ENCODE measurements at places on chromosomes 16 and 17.
A peak's percentile ranks its signal among the peaks of the same experiment; 100 is the strongest.

DNA sequence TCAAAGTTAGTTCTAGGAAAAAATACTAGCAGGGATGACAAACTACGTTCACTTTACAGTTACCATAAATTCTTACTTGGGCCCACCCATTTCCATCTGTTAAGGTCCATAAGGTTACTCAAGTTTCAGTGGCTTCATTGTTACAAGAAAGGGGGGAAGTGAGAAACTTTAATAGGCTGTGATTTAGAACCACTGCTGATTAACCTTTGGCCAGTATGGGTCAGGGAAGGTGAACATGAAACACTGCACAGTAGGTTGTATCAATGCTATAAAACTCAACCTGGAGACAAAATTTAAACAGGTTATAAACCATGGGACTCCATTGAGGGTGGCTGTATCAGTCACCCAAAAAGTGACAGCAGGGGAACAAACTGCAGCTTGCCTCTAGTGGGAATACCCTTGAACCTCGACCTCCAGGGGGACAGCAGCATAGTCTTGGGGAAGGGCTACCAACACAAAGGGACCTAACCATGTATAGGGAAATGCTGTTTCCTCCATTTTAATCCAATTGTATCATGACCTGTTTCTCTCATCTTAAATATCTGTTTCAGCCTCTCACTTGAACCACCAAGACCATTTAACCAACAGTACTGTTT, 10.4 kb downstream of the PTRH2 start:
- no peak for DNase-seq

DNA sequence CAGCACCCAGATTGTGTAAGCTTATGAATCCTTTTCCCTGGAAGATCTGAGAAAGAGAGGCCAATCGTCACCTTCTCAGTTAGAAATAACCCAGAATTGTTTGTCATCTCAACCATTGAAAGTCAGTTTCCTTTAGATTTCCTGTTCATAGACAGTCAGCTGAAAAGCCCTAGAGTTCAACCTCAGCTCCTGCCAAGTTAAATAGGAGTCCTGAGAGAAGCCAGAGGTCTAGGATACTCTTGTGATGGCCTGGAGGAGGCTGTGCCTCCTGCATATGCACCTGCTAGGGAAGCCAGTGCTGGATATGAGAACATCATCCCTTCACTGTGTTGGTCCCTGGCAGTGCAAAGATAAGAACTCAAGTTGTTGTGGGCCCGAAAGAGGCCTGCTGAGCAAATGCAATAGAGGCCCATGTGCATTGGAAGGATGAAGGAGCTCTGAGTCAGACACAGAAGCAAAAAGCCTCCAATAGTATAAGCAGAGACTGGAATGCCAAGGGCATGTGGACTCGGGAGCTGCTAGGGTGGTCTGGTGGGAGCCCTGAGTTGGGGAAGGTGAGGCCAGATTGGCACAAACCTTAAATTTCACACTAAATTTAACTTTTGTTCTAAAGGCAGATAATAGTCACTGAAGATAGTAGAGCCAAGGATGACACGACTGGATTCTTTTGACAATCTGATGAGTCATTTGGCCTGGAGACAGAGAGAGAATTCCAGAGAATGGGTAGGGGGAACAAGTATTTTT, 520.9 kb upstream of the CDH5 start:
- DNase-seq, result no peak

DNA sequence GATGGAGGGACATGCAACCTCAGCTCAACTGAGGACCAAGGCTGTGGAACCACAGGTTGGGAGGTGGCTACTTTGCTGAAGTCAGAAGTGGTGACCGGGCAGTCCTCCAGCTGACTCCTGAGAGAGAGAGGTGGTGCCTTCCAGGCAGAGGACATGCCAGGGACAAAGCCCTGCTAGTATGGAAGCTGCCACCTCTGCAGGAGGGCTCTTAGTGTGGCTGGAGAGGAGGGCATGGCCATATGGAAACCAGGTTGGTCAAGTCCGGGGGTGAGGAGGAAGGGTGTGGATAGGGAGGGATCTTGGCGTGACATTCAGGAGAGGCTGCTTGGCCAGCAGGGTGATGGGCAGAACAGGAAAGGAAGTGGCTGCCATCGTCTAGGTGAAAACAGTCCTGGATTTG, 5.7 kb downstream of the C16orf86 start:
- no peak for DNase-seq

GRCh38 chr17:67833134-67833533, 7.8 kb downstream of the BPTF start:
- DNase-seq, result no peak

- DNase-seq, result no peak
Measured at GRCh38 chr16:53839150-53839549, 135.2 kb downstream of the FTO start.

GRCh38 chr17:21211825-21212479, 2.0 kb downstream of the TMEM11 start:
- no peak for DNase-seq

- no peak for DNase-seq
Measured at GRCh38 chr16:70646260-70647241, at the start of gene IL34. TSS of gene IL34 (plus strand) at chr16:70646559. CDS start at chr16:70646948, 389 bp downstream.

GRCh38 chr16:85917012-85917411, 18.1 kb downstream of the IRF8 start:
- no peak for DNase-seq

- DNase-seq, result no peak
Measured at GRCh38 chr17:76709077-76709950, 1.5 kb downstream of the MXRA7 start.

DNA sequence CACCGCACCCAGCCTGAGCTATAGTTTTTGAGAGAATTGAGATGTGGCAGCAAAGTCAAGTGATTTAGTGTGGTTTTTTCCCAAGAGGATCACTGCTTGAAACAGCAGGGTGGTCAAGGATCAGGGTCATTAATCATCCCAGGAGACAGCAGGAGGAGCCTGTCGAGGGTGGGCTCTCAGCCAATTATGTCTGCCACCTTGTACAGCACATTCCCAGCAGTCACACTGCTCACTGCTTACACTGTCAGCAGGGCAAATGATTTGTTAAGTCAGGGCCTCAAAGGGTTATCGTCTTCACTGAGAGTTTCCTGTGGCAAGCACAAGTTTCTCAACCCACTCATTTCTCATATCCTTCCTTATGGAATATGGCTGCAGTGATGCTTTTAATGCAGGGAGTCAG, 13.2 kb downstream of the B3GNT9 start:
- no peak for DNase-seq

GRCh38 chr17:78133971-78134898, 3.7 kb downstream of the TMC8 start:
- peak; percentile 70 for DNase-seq

- DNase-seq, result no peak
Measured at GRCh38 chr16:68798398-68798797, 44.9 kb upstream of the TANGO6 start.

GRCh38 chr16:10039220-10040096, 142.8 kb downstream of the GRIN2A start:
- DNase-seq, result no peak

- DNase-seq, result no peak
Measured at GRCh38 chr17:38777641-38778250, 21.6 kb downstream of the PIP4K2B start.

DNA sequence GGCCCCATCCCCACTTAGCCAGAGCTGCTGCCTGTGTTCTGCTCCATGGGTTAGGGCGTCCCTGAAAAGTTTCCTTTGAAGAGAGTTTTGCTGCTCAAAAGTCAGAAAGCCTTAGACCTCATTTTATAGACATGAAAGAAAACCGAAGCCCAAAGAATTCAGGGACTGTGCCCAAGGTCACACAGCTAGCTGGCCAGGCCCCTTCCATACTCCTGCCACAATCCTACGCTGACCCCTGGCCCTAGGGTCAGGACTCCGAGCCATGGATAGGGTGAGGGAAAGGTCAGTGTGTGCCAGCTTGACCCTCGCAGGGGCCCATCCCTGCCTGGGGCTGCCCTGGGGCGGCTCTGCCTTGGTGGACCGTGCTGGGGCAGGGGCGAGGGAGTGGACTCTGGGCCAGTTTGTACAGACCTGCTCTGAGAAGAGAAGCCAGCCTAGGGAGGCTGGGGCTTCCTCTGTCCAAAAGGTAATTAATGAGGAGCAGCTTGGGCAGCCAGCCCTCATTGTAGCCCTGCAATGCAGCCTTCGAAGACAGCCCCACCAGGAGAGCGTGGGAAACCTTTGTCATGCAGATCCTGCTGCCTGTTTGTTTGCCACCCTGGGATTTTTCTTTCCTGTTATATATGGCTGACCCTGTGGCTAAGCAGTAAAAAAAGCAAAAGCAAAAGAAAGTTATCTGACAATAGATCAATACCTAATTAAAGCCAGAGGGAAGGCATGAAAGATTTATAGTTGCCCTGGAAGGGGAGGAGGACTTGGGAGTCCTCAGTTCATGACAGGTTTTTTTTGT, 37.4 kb downstream of the RHBDL3 start:
- DNase-seq, result no peak

Data from iPS DF 6.9 (cell line).